ENCODE measurements at places on chromosomes 12 and 14.

DNA sequence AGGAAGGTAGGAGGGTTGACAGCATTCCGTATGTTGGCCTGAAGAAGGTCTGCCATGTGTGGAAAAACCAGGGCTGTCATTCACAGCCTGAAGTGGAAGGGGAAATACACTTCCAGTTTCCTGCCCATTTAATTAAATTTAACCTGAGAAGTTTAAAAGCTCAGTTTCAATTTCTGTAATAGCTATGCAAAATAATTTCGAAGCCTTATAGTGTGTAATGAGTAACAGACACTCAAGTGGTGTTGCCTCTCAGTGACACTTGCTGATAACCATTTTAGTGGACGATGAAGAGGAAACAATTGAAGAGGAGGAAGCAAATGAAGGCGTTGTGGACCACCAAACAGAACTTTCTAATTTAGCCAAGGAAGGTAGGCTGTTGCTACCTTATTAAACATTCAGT lies 44.8 kb downstream of the EP400 start:
- no peak for DNase-seq

- no peak for DNase-seq
Measured at GRCh38 chr12:70839544-70839943, 81.0 kb downstream of the PTPRR start.

- DNase-seq: no peak
Measured at GRCh38 chr14:70785556-70785955, 23.8 kb downstream of the MAP3K9 start.

GRCh38 chr14:71271166-71271945 lies 364.1 kb downstream of the PCNX1 start:
- no peak for DNase-seq

- no peak for DNase-seq
Measured at GRCh38 chr12:12115514-12115913, 44.8 kb downstream of the BCL2L14 start.

GRCh38 chr12:103530307-103531066 lies 34.7 kb upstream of the C12orf42 start:
- DNase-seq: peak; percentile 59

GRCh38 chr12:19239616-19240234 lies 110.2 kb downstream of the PLEKHA5 start:
- no peak for DNase-seq

DNA sequence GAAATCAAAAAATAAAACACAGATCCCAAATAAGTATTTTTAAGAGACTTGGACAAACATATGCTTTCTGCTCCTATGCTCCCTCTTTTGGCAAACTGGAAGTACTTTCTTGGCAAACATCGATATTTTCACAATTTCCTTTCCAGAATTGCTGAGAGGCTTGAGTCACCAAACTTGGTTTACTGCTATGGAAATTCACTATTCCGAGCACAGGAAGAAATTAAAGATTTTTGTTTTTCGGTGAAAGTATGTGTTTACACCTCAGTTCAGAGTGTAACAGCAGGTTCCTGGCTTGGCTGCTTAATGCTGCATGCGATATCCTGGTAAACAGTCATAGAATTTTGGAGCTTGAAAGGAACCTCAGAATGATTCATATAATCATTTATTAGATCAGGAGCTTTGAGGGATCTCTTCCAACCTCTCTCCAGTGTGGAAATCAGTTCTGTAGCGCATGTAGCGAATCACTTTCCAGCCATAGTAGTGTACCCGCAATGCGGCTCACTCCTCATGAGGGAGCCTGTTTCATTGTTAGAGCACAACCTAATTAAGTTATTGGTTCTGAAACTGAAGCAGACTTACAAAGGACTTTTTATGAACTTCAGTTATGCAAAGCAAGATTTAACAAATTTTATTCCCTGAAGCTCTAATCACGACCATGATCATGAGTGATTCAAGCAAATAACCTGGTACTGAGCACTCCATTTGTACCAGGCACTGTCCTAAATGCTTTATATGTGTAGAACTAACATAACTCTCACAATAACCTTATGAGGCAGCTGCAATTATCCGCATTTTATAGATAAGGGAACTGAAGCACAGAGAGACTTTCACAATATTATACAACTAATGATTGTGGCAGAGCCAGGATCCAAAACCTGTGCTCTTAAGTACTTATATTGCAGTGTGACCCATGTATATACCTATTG lies 56.4 kb upstream of the ATP2A2 start:
- DNase-seq: no peak

DNA sequence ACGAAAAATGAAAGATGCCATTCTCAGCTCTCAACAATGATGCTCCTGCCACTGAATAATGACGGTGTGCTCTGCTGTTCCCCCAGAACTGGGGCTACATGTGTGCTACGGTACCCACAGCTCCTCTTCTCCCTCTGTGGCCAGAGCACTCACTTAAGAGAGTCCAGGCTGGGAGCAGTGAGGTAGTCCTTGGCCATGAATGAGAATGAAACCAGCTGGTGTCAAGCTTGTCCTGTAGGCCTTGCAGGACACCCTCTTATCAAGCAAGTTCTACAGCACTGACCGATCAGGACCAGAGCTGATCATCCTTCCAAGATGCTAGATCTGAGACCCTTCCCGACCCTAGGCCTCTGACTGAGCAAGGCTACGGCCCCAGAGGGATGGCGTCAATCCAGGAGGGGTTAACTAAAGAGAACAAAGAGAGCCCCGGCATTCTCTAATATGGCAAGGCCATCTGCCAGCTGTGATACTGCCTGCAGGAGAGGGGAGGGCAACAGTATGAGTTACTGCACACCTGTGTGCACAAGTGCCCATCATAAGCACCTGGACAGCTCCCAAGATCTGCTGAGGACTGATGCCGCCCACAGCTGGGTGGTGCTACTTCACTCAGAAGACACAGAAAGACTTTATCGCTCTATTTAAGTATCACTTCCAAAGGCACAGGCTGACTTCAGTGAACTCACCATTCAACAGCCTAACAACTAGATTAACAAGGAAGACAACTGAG lies 30.5 kb downstream of the APPL2 start:
- DNase-seq: no peak

DNA sequence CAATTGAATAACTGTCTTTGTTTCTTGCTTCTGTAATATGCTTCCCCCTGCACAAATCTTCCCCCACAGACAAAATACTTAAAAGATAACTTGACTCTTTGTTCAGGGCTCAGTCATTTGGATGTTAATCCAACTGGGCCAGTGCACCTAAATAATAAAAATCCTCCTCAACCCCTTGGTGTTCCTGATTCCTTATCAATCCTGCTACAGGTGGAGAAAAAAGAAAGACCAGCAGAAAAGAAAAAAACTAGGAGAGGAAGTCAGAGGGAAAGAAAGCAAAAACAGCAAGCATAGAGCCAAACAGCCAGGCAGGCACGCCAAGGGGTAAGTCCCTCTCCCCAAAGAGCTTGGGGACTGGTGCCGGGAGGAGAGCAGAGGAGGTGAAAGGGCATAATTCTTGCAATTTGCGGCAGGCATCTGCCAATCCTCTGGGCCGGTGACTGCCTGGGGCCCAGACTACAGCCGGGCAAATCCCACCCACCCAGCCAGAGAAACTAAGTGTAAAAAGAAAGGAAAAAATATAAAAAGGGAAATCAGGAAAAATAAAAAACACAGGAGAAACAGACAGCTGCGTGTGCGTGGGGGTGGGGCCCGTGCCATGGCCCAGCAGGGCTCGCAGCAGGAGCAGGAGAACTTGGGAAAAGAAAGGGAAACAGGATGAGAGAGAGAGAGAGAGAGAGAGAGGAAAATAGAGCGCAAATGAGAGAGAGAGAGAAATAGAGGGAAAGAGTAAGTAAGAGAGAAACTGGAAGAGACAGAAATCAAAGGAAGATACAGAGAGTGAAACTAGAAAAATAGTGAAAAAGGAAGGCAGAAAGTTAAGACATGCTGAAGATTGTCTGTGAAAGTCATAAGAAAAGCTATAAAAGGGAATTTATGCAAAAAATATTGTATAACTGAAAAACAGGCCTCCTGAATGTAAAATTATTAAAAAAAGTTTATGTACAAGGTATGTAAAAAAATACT lies 21.4 kb downstream of the KLRK1 start:
- no peak for DNase-seq

DNA sequence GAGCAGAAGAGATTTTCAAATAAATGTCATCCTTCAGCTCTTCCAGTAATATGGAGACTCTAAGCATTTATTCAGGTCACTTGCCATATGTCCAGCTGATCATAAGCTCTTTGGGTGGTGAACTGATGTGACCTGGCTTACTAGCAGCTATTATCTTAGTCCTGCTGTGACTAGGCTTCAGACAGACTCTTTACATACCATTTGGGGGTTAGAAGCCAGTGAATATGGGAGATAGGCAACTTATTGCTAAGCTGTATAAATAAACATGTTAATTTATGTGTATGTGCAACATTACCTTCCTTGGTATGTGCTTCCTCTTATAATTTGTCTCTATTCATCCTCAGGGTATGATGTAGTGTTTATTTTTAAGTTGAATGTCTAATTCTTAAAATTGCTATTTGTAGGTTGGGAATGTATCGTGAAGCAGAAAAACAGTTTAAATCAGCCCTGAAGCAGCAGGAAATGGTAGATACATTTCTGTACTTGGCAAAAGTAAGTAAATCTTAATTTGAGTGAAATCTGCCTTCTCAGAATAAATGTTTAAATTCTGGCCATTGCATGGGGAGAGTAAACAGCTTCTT lies 32.4 kb downstream of the TTC8 start:
- peak; percentile 75 for DNase-seq

- DNase-seq: peak; percentile 45
Measured at GRCh38 chr12:64610079-64610659, at the start of gene RASSF3. Gene RASSF3, plus strand, starts transcription at chr12:64610495. Its CDS starts 138 bp downstream, at chr12:64610633.

DNA sequence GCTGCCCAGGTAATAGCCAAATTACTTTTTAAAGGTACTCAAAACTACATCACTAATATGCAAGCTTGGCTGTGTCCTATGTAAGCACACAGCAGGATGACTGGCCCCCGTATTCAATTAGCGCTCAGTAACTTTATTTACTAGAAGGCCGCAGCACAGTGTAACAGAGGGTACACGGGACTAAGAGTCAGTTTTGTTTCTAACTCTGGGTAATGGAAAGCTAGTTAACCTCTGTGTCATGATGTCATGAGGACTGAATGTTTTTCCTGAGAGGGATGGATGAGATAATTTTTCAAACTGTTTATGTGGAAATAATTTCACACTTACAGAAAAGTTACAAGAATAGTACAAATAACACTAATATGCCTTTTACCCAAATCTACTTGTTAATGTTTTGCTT lies 27.1 kb downstream of the GALNT4 start:
- no peak for DNase-seq

GRCh38 chr12:96359328-96359727 lies 40.9 kb downstream of the CDK17 start:
- no peak for DNase-seq

- DNase-seq: no peak
Measured at GRCh38 chr14:103273745-103274615, 60.1 kb upstream of the EIF5 start.
